ENCODE measurements at places on chromosomes 4 and X. TPM values are rescaled to one million over a fixed set of nuclear protein-coding genes. Genes with fewer than 3 reads are reported as not detected.

Gene SPANXA1
- total RNA-seq, result 0.45 TPM

Gene PSMD10
- 71.1 TPM for total RNA-seq

Gene LONRF3
- 0.10 TPM for total RNA-seq

DNA sequence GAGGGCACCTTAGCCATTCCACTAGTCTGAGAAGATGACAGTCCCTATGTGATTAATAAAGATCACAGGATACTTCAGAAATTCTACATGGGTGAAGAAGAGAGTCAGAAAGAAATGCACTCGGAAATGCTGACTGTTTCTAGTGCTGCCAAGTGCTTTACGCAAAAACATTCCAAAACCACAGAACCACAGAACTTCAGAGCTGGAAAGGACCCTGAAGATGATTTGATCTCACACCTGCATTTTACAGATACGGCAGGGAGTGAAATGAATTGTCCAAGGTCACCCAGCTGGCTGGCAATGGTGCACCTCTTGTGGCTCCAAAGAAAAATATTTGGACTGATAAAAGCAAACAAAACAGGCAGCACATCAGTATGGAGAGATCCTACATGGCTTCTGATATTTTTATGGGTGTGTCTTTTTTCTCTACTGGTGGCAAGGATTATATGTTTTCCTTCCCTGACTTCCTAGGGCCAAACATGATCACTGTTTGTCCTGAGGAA lies 115.9 kb downstream of the MAML3 start:
- DNase-seq, result no peak

Gene MAGEB5
- not detected for total RNA-seq

DNA sequence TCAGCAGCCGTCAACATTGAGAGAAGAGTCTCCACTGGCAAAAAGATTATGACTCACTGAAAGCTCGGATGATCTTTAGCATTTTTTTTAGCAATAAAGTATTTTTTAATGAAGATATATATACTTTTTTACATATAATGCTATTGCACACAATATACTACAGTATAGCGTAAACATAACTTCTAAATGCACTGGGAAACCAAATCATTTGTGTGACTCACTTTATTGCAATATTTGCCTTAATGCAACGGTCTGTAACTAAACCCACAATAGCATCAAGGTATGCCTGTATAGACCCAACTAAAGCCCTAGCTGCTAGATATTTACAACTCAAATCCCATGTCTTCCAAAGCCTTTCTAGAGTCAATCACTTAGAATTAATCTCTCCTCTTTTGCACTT lies 52.3 kb upstream of the EDNRA start:
- no peak for DNase-seq

DNA sequence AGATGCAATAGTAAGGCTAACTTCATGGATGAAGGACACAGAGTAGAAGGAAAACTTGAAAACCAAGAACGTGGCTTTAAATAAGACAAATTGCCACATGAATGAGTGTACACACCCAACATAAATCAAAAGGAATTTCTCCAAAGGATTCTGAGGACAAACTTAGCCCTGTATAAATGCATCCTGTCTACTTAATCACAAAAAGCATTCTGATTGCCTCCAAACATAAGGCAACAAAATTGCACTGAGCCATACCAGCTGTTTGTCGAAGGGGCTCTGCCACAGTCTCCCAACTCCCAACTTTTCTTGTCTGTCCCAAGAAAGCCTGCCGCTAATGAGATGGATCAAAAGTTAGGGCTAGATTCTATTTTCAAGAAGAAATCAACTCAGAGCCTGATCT lies 194.3 kb downstream of the SOWAHB start:
- DNase-seq, result no peak

Gene SSX2B
- 0.17 TPM for total RNA-seq

Gene CENPVL2
- 5.2 TPM for total RNA-seq

- no peak for DNase-seq
Measured at GRCh38 chrX:39158801-39159657, 357.8 kb downstream of the MID1IP1 start.

Measured in GM23338 (cell line).